GM19239 (cell line): ENCODE measurements at places on chromosomes 12 and 14.

- peak; percentile 60 for DNase-seq
Observed at GRCh38 chr14:24246765-24247212, 4.4 kb upstream of the TINF2 start.

- DNase-seq, result no peak
Observed at GRCh38 chr12:52221912-52222457, 11.1 kb upstream of the KRT7 start.

DNA sequence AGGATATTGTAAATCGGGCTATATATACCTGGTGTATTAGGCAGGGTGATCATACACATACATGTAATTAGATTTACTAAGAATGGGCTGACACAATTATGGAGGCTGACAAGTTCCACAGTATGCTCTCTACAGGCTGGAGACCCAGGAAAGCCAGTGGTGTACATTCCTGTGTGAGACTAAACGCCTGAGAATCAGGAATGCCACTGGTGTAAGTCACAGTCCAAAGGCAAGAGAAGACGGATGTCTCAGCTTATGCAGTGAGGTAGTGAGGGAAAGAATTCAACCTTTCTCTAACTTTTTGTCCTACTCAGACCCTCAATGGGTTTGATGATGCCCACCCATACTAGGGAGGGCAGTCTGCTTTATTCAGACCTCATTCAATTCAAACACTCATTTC lies 57.1 kb downstream of the METTL25 start:
- DNase-seq, result no peak

- no peak for DNase-seq
Observed at GRCh38 chr14:104550340-104550860, 29.2 kb upstream of the C14orf180 start.

DNA sequence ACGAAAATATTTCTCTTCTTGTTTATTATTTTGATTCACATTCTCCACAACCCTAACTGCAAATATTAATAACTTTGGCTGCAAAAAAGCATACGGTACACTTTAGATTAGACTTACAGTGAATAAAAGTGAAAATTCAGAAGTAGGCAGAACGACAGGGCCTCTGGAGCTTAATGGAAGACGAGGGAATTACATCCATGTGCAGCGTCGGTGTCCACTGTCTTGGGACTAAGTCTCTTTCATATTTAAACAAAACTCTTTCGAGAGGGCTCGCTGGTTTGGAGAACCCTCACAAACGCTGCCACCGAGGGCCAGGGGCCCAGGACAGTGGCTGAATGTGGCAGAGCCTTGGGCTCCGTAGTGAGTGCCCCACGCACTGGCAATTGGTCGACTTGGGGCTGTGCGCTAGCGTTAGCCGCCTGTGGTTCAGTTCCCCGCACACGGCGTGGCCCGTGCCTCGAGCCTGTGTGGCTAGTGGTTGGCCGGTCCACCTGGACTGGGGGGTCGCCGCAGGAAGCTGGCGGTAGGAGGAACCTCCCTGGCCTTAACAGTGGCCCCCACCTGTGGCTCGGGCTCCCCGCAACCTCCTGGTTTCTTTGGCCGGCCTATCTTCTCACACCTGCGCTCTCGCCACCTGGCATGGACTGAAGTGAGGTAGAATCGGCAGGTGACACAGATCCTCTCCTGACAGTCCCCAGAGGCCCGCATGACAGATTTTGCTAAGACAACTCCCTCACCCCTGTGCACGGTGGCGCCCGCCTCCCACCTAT lies 739 bp upstream of the PAX9 start:
- DNase-seq, result no peak

DNA sequence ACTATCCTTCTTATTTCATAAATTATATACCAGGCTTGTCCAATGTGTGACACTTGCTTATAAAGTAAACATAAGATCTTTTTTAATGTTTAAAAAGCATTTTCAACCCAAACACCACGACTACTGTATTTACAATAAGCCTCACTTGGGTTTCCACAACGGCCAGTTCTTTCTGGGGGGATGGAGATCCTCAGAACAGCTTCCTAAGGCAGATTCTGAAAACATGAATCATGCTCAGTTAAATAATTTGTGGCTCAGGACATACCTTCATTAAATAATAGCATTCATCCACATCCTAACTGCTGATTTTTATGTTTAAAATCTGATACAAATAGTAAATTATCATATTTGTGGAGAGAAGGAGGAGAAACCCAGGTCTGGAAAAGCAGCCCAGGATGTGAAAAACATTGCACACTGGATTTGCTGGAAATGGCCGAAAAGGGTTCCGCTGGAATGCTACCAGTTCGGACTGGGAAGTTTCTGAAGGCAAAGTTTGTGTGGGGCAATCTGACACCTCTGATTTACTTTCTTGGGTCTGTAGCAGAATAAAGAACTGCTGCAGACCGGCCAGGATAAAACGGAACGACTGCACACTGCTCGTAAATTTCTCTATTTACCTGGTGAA lies 597 bp downstream of the GLT8D2 start:
- no peak for DNase-seq

DNA sequence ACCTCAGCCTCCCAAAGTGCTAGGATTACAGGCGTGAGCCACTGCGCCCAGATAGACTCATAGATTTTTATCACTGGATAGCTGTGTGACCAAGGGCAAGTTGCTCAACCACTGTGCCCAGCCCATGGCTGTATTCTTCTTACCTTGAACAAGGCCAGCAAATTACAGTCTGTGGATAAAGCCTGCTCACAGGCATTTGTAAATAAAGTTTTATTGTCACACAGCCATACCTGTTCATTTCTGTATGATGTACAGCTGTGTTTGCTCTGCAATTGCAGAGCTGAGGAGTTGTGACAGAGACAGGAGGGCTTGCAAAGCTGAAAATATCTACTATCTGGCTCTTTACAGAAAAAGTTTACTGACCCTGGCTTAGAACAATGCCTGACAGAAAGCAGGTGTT lies 35.2 kb upstream of the LHX5 start:
- no peak for DNase-seq

GRCh38 chr12:52872644-52873389 lies 24.0 kb upstream of the KRT78 start:
- DNase-seq, result no peak

DNA sequence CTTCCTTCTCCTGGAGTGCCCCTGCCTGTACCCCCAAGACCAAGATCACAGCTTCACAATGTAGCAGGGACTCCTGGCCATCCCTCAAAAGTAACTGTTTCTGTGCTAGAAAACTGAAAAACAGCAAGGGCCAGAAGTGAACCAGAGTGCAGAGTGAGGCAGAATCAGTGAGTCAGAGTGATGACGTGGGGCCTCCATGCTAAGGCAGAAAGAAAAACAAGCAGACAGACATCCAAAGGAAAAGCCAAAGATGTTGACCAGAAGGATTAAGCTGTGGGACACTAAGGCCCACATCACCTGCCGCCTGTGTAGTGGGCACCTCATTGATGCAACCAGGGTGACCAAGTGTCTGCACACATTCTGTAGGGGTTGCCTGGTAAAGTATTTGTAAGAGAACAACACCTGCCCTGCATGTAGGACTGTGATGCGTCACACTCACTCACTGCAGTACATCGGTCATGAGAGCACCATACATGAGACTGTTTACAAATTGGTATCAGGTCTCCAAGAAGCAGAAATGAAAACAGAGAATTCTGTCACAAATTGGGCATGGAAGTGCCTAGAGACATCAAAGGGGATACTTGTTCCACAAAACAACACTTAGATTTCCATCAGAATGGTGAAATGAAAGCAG lies 51.2 kb downstream of the ARMH4 start:
- DNase-seq, result no peak

DNA sequence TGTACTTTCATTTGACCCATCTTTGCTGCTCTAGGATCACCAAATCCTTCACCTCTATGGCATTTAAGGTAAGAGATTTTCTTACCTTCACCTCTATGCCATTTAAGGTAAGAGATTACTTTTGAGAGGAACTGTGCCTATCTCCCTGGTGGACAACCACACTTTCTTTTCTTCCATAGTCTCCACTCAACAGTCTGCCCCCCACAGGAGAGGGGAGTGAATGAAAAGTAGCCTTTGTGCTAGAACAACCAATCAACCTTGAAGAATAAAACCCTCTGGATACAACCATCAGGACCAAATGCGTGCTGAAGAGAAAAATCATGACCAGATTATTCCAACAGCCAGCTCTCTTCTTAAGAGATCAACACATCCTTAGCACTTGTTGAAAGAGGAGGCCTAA lies 258.6 kb upstream of the TMPO start:
- DNase-seq, result no peak

DNA sequence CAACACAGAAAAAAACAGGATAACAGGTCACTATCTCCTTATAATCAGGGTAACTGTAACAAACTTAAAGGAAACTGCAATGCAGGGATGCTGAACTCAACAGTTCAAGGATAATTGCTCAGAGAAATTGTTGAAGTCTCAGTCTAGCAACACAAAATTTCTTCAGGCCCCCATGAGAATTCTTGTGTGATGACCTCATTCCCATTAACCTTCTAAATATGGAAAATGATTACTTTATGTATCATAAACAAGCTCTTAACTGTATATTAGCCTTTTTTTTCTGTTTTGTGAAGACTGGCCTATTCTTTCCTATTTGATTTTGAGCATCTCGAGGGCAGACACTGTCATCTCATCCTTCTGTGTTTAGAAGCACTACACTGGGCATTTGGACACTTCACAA lies 47.1 kb downstream of the IGF1 start:
- no peak for DNase-seq

- DNase-seq, result no peak
Observed at GRCh38 chr14:64434528-64434927, 30.8 kb upstream of the AKAP5 start.

- DNase-seq, result no peak
Observed at GRCh38 chr12:27808841-27809240, 28.8 kb upstream of the MANSC4 start.

DNA sequence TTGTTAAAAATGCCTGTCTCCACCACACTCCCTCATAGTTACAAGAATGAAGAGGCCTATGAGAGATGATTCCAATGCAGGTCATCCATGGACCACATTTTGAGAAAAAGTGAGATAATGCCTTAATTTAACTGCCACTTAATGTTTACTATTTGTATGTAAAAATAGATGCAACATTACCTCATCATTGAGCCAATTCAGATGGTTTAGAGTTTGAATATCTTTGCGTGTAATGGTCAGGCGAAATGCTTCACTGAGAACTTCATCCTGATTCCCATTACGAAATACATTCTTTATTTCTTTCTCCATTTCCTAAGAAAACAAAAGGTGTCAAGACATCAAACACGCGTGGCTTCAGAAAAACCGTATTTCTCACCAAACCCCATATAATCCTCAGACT lies 42.3 kb downstream of the SENP1 start:
- DNase-seq, result no peak

GRCh38 chr14:103869406-103870143 lies 22.2 kb upstream of the PPP1R13B start:
- DNase-seq, result no peak

- no peak for DNase-seq
Observed at GRCh38 chr12:71838676-71839075, 883 bp upstream of the TBC1D15 start.

DNA sequence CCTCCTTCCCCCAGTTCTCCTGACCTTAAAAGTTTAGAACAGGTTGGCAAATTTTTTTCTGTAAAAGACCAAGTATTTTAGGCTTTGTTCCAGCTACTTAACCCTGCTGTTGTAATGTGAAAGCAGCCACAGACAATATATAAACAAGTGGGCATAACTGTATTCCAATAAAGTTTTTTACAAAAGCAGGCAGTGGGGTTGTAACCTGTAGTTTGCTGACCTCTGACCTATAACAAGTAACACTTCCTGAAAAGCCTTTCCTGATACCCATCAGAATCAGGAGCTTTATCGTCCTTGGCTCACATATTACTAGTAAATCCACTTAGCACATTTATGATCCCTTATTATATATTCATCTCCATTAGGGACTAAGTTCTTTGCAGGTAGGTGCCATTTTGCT lies 13.1 kb upstream of the SMARCC2 start:
- DNase-seq, result no peak

DNA sequence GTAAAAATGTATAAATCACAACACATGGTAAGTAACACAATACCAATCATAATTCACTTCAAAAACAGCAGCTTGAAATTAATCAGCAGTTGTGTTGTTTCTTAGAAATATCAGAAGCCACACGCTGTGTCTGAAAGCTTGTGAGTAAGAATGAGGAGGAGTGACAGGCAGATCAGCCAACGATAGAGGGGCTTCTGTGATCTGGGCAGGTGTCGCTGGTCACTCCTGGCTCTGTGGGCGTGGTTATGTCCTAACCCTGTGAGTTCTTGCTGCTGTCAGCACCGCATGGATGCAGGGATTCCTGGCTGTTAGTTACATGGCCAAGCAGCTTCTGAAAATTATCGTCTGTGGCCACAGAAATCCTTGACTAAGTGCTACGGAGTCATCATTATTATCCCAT lies 123.4 kb downstream of the SLC25A47 start:
- no peak for DNase-seq

DNA sequence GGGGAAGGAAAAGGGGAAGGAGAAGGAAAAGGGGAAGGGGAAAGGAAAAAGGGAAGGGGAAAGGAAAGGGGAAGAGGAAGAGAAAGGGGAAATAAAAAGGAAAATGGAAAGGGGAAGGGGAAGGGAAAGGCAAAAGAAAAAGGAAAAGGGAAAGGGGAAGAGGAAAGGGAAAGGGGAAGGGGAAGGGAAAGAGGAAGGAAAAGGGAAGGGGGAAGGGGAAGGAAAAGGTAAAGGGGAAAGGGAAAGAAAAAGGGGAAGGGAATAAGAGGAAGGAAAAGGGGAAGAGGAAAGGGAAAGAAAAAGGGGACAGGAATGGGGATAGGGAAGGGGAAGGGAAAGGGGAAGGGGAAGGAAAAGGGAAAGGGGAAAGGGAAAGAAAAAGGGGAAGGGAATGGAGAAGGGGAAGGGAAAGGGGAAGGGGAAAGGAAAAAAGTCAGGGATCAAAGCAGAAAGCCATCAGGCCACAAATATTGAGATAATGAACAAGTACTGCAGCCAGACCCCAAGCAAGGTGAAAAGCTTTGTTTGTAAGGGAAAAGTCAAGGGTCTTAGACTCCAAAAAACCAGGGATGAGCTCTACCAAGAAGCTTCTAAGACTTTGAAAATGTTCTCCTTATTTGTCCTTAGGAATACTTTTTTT lies 20.0 kb downstream of the DICER1 start:
- DNase-seq, result no peak

DNA sequence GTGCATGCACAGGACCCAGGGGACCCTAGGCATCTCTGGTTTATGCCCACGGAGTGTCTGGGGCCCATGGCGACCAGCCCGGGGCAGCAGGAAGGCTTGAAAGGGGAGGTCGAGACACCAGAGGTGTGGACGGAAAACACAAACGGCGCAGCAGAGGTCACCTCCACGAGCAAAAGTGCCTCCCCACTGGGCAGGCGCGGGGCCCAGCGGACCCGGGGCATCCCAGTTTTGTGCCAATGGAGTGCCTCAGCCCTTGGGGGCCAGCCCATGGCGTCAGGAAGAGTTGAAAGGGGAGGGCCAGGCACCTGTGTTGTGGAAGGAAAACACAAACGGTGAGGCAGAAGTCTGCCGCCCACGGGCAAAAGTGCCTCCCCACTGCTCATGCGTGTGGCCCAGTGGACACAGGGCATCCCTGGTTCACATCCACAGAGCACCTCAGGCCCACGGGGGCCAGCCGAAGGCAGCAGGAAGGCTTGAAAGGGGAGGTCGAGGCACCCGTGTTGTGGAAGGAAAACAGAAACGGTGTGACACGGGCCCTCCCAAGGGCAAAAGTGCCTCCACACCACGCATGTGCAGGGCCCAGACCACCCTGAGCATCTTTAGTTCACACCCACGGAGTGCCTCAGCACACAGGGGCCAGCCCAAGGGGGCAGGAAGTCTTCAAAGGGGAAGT lies 378.8 kb downstream of the ALG10 start:
- no peak for DNase-seq

GRCh38 chr14:106586098-106586704 lies 1059.8 kb downstream of the TMEM121 start:
- peak; percentile 27 for DNase-seq

GRCh38 chr12:15534322-15534721 lies 212.0 kb downstream of the PTPRO start:
- DNase-seq, result peak; percentile 28
